ENCODE measurements at places on chromosomes 4 and X.

- DNase-seq: no peak
These were observed 3.0 kb upstream of the SLC2A9 start for GRCh38 chr4:10024303-10024702.

DNA sequence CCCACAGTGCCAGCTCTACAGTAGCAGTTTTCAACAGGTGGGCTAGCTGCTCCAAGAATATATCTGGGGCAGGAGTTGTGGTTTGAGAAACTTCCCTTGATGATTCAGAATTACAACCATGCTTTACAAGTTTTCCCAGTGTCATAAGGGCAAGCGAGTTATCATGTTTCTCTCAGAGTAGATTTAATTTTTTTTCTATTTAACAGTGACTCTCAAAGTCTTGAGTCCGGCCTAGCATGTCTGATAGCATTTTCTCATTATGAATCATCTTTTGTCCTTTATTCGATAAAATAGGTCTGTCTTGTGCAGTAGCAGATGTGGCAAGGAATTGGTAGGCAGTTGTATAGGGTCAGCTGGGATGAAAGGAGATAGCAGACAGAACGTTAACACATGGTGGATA, 62.2 kb upstream of the SPANXD start:
- peak; percentile 45 for DNase-seq

DNA sequence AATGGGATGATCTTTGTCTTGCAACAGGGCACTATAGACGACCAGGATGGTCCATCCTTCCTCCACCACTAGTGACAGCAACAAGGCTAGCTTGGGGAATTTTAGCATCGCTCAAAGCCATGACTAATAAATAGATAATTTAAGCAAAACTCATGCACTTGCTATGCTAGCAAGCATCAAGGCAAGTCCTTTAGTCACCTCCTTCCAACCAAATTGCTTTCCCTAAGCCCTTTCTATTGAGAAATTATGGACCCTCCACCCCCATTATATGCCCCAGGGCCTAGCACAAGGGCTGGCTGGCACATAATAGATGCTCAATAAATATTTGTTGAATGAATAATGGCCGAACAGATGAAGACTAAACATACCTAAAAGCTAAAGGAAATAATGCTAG, 28.6 kb downstream of the SLC16A2 start:
- DNase-seq: no peak

GRCh38 chrX:19515615-19516105, 352 bp upstream of the MAP3K15 start:
- DNase-seq: no peak

All from fibroblast of lung (primary cell).